Activated naive CD4-positive, alpha-beta T cell treated with anti-CD3 and anti-CD28 coated beads, Interleukin-2, amount 50 U/mL, for 72 hours (primary cell): ENCODE measurements at places on chromosomes 2 and 18. TPM values are rescaled to one million over a fixed set of nuclear protein-coding genes. Genes with fewer than 3 reads are reported as not detected.

Gene TNS1
- 0.27 TPM for total RNA-seq

GRCh38 chr2:180368881-180369280 is 361.8 kb upstream of the CWC22 start:
- no peak for DNase-seq

GRCh38 chr2:72051971-72052505 is 95.6 kb downstream of the CYP26B1 start:
- DNase-seq = no peak

Gene NDC80
- total RNA-seq = 117 TPM

DNA sequence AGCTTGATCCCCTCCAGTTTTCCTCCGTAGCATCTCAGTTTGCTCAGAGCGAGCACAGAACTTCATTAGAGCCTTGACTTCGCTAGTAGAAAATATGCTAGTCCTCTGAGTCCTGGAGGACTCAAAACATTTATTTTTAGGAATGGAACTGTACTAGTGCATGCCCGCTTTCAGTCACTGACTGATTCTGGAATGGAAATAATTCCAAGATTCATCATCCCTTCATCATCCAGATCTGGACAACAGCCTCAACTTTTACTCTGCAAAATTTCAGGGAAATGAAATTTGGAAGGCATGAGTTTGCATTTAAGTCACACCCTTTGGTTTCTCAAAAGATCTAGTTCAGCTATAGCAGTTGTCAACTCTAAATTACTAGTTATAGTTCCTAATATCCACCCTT is 304.6 kb downstream of the XIRP2 start:
- no peak for DNase-seq

Gene ANKRD29
- not detected for total RNA-seq

GRCh38 chr2:170887496-170887895 is 41.6 kb upstream of the GORASP2 start:
- DNase-seq = no peak

Gene SLC25A52
- total RNA-seq = not detected

GRCh38 chr18:11458447-11458846 is 150.9 kb upstream of the SLC35G4 start:
- DNase-seq = no peak

GRCh38 chr2:216648105-216648504 is 14.9 kb downstream of the IGFBP2 start:
- DNase-seq = no peak

DNA sequence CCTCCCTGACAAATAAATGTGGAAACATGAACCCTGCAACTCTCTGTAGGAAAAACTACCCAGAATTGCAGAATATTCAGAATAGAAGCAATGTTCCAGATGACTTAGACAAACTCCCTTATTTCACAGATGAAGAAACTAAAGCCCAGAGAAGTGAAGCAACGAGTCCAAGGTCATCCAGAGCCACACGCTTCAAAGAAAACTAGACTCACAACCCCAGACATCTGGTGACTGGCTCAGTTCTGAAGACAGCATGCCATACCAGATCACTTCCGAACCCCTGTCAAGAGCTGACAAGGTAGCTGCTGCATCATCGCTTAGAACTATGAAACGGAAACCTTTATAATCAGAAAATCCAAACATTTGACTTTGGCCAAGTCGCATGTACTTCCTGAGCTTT is 101.3 kb downstream of the PID1 start:
- no peak for DNase-seq

GRCh38 chr2:67669168-67669567 is 272.0 kb downstream of the ETAA1 start:
- DNase-seq = no peak

Gene SERPINB11
- total RNA-seq = not detected

GRCh38 chr2:157990173-157990572 is 111.5 kb upstream of the UPP2 start:
- no peak for DNase-seq

Gene SKOR2
- total RNA-seq = not detected

DNA sequence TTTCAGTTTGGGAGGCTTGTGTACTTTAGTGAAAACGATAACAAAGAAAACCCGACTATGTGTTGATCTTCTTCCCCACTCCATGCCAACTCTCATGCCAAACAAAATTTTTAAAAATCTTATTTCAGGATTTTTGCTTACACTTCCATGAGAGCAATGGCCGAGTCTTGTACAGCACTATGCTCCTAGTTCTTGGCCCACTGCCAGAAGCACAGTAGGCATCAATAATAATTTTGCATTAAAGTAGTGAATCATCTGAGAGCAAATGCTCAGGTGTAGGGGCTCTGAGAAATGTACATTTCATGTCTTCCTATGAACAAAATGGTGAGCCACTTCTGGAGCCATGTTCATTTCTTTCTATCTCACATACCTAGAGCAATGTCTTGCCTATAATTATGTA is 62.2 kb downstream of the MAP3K19 start:
- no peak for DNase-seq

DNA sequence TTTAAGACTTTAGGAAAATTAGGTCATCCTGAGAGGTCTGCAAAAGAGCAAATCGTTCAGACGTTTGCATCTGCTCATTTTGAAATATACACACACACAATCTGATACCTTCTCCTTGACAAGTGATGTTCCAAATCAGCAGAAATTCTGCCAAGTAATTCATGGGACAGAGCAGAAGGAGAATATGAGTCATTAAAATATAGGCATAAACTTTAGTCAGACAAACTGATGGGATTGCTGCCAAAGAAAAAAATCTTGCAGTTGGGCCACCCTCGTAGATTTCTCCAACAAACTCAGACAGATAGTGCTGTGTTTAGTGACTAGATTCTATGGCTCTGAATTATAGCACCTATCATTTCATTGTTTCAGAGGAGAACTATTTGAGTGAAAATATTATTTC is 336.3 kb downstream of the NYAP2 start:
- DNase-seq = no peak

DNA sequence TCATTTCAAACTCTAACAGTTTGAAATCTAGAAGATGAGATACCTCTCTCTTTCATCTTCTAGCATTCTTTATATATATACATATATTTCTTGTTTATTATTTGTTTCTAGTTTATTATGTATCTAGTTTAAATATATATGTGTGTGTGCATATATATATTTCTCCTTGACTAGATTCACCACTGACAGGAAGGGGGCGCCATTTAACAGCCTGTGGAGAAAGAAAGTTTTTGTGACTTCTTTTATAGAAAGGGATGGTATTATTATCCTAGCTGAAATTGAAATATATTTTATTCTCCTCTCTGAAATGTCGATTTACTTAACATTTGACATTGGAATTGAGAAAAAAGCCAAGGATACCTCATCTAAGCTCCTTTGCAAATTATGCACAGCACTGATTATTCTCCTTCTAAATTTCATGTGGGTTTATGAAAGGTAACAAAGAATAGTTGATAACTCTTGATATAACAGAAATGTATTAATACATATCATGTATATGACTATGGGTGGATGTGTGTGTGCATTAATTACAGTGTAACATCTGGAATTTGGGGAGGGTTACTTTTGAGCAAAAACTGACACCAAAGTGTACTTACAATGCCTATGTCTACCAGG is 160.7 kb upstream of the NT5C1B start:
- peak; percentile 53 for DNase-seq

DNA sequence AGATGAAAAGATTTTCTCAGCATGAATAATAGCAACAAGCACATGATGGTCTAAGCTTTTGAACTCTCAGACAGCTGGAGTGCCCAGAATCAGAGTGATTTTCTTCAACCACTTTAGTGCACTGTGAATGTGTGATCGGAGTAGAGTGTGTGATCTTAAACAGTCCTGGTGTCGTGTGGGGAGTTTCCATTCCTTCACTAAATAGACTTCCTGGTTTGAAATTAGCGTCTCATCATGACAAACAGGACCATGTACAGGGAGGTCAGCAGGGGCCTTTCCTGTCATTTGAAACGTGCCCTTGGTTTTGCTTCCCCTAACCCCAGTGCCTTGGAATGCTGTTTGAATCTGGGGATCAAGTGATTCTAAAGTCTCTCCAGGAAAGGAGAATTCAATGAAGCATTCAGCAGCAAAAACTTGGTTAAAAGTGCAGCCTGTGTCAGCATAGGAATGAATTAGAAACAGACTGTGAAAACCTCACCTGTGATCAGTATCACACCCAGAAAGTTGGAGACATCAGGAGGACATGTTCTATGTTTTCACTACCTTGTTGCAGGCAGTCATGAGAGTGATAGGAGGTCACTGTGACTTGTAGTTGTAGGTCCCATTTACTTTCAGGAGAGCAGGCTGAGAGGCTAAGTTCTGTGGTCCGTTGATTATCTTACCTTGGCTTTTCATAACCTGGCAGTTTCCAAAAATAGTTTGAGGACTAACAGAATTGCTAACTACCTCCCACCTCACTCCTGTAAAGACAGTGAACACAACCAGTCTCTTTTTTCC is 400.3 kb downstream of the MTX2 start:
- no peak for DNase-seq

- no peak for DNase-seq
These were observed 212.2 kb downstream of the TRIB2 start for GRCh38 chr2:12928775-12929401.

Gene NCL
- total RNA-seq = 435 TPM

DNA sequence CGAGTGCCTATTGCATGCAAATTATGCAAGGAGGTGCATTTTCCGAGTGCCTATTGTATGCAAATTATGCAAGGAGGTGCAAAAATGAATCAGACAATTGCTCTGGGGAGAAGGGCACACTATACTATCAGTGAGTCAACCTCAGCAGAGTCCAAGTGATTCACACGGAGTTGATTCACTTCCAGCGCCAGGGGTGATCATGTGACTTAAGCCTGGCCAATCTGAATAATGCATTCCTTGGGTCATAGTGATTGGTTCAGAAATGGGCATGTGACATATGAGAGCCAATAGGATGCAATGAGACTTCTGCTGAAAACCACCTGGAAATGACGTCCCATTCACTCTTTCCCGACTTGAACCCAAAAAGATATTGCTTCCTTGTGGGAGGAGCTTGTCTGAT is 152.2 kb downstream of the DAW1 start:
- DNase-seq = no peak

DNA sequence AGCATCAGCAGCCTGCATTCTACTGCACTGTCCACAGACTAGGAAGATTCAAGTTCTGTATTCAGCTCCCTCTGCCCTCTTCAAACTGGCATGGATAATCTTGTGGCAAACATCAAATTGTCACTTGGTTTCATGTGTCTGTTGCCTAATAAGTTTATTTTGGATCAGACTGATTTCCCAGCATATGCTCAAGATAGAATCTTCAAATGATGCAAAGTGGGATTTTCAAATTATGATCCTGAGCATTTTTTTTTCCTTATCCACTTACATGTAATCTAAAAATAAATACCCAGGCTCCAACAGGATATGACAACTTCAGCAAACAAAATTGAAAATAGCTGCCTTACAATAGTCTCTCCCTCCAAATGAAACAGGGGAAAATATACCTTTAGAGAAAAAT is 160.9 kb upstream of the VRK2 start:
- no peak for DNase-seq

Gene TEX44
- total RNA-seq = not detected

Gene POTEI
- total RNA-seq = not detected
